Activated naive CD4-positive, alpha-beta T cell (primary cell): ENCODE measurements at places on chromosomes 2 and 18.

DNA sequence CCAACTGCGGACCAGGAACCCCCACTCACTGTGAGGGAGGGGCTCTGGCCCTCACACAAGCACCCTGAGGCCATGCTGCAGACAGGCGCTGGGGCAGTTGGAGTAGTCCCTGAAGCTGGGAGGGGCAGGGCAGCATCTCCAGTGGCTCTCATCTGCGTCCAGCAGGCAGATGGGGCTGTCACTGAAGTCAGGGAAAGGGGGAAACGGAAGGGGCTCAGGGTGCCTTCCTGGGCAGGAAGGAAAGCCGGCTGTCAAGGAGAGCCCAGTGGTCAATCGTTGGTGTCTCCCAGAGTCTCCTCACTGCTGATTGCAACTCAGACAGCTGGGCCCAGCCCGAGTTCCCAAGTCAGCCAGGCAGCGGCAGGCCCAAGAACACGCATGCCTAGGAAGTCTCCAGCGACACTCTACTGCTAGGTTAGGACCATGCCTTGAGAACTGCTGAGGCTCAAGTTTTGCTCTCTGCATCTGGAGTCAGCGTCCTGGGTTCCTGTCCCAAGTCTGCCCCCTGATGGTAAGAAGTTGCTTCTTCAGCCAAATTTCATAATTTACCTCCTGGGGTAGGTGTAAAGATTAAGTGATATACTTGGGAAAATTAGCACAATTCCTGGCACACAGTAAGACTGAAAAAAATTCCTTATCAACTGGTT is 27.4 kb upstream of the NMUR1 start:
- DNase-seq, result peak; percentile 20

DNA sequence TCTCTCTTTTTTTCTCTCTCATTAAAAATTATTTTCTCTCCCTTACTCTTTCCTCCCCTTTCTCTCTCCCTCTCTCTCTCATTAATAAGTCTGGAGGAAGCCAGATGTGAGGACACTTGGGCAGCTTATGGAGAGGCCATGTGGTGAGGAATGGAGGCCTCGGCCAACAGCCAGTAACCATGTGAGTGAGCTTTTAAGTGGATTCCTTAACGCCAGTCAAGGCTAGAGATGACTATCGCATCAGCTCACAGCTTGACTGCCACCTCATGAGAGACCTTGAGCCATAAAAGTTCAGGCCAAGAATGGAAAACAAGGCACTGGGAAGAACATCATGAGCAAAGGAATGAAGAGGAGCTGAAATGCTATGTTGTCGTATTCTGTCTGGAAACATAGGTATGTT is 39.1 kb downstream of the ETAA1 start:
- DNase-seq, result no peak

- no peak for DNase-seq
Observed at GRCh38 chr2:35510636-35511035, 844.9 kb upstream of the CRIM1 start.

GRCh38 chr2:166433457-166433856 is 57.7 kb upstream of the SCN9A start:
- DNase-seq, result no peak

- no peak for DNase-seq
Observed at GRCh38 chr2:17634997-17635396, 94.5 kb downstream of the VSNL1 start.
